HAP-1 (cell line): ENCODE measurements at places on chromosomes 5 and 9.

DNA sequence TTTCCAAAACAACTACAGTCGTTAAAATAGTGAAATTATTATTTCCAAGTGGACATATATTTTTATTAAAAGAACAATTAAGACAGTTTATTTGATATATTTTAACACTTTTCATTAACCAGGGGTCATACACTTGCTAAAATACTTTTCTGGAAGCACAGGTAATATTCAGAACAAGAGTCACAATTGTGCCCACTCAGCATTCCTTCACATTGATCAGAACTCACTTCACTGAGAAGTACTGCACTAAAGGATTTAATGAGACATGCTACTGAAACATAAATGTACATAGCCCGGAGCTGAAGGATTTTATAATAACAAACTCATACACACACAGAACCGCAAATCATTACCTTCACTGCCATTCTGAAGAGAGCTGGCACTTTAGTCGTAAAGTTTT, 361.8 kb downstream of the ARL15 start:
- no peak for DNase-seq

DNA sequence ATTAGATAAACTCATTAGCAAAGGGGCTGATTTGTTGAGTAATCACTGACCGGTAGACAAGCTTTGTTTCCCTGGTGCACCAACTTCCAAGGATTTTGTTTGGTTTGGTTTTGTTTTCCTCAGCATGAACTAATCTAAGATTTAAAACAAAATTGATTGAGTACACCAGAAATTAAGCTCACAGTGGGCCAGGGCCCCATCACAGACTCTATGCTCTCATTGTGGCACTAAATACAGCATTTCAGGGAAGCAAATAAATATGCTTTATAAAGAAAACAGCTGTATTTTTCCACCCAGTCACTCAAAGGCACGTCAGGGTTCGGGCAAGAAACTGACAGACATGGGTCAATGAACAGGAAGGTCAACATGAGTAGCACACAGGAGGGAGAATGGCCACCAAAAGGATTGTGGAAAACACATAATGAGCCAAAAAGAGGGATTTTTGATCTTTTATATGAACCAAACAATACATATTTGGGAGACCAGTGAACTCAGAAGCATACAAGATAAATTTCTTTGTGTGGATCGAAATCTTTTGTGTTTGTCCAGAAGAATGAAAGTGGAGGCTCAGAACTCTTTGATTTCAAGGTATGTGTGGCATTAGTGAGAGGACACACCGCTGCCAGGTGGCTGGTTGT, 8.8 kb downstream of the CFAP77 start:
- DNase-seq = no peak

DNA sequence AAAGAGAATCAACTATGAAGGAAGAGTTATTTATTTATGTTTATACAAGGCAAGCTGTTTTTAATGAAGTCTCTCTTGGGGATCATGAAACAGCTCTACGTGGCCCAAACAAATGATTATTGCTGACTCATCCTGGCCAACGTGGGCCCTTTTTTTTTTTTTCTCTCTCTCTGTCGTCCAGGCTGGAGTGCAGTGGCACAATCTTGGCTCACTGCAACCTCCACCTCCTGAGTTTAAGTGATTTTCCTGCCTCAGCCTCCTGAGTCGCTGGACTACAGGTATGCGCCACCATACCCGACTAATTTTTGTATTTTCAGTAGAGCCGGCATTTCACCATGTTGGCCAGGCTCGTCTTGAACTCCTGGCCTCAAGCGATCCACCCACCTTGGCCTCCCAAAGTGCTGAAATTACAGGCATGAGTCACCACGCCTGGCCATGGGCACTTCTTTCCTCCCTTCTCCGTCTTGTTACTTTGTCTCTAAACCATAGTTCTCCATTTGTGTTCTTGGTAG, 98.3 kb downstream of the BASP1 start:
- DNase-seq = no peak

DNA sequence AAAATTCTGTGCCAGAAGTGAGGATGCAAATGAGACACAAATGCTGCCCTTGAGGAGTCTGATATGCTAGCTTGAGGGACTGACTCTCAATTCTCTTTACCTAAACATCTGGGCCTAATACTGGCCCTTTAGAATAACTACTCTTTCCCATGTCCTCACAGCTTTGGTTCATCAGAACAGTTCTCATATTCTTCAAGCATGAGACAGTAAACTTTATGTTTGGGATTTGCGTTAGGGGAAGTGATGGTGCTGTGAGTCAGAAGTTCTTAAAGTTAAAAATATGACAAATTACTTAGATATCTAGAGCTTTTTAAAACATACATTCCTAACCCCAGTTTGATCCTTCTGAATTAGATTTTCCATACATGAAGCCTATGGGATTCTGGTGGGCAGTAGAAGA, 665.0 kb upstream of the RGMB start:
- no peak for DNase-seq

- no peak for DNase-seq
Observed at GRCh38 chr5:131418846-131419245, 155.0 kb downstream of the CDC42SE2 start.

- DNase-seq = no peak
Observed at GRCh38 chr5:9877488-9877887, 247.3 kb upstream of the TAS2R1 start.

- DNase-seq = no peak
Observed at GRCh38 chr5:92780057-92780456, 801.0 kb downstream of the NR2F1-AS1 start.

DNA sequence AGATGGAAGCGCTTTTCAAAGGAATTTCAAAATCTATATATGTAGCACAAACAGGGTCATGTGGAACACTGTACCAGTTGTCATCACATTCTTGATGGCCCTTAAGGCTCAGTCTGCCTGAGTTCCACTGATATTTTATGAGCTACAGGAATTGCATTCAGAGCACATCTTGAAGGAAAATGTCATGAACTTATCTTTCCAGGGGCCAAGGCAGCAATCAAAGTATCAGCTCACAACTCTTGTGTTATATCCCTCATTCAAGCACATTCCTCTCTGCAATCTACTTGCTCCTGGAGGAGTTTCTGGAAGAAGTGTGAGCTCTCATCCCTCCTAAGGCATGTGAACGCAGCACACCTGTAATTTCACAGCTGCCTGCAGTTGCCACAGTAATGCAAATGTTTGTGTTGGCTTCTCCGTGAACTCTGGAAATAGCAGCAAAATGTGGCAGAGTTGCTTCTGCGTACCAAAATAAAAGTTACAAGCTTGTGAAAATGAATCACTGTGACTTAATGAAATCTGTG, 89.7 kb upstream of the EQTN start:
- DNase-seq = no peak

GRCh38 chr5:176818391-176819098, 8.2 kb downstream of the UNC5A start:
- DNase-seq = no peak

DNA sequence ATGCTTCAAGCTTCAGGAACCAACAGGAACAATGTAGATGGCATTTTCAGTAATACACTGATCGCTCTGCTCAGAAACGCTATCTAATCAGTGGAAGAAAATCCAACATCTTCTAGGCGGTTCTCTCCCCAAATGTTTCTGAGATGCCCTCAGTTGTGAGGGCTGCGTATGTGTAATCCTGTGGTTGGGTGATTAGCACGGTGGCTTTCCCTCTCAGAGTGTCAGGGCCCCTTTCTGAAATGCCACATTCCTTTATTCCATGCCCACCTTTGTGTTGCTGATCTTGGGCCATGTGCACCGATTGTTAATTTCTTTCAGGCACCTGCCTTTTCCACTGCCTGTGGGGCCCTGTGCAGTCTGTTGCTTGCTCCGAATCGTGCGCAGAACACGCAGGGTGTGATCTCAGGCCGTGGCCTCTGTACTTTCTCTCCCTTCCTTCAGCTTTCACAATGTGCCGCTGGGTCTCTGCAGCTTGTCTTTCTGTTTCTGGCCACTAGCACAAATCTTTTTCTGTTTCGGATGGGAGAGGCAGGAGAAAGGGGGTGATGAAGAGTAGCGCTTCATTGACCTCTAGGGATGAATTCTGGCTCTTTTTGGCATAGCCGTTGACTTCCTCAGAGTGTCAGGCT, 324.0 kb downstream of the PARP8 start:
- DNase-seq = no peak

DNA sequence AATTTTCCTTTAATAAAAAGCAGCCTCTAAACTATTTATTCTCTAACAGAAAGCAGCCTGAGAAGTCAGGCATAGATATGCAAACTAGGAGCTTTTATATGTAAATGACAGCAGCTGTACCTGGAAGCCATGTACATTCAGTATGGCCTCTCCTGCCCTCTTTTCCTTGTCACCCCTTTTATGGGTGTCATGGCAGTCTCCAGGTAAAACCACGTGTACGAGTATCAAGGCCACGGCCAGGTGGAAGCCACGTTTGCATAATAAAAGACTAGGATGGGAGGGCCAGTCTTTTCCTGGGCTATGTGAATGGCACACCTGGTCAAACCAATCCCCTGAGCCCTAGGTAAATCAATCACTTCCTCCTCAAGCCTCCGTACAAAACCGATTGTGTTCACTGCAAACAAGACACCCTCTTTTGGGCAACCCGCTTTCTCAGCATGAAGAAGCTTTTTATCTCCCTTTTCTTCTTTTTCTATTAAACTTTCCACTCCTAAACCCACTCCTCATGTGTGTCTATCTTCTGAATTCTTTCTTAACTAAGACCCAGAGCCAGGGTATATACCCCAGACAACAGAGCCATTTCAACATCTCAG, 419.5 kb upstream of the CTNND2 start:
- no peak for DNase-seq

DNA sequence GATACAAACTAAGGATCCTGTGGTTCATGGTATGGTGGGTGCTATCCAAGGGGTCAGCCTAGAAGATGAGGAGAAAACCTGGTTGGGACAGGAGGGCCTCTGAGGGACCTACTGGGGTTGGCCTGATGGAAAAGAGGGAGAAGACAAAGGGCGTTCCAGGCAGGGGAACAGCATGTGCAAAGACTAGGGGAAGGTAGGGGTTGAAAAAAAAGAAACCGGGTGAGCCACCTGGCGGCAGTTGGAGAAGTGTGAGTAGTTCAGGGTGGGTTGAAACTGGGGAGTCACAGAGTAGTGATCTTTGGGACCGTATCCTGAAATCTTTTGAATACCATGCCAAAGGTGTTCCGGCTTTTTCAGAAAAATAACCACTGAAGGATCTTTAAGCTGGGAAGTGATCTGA, 8.7 kb upstream of the GABRP start:
- DNase-seq = no peak

DNA sequence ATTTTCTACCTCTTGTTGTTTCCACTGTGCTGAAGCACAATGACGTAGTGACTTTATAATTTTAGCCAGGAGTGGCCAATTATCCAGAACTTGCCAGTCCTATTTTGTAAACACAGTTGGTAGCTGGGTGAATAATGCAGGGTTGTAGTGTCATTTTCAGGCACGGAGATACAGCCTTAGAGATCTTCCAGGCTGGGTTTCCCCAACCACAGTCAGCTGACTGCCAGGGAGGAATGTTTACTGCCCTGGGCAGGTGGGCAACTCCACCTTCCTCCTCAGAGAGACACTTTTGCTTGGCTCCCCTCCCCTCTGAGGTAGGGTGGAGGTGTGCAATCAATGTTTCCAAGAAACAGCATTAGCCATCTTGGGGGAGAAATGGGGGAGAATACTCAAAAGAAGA, 228.1 kb upstream of the NR4A3 start:
- DNase-seq = no peak
